ENCODE measurements at places on chromosomes 3 and 15.

DNA sequence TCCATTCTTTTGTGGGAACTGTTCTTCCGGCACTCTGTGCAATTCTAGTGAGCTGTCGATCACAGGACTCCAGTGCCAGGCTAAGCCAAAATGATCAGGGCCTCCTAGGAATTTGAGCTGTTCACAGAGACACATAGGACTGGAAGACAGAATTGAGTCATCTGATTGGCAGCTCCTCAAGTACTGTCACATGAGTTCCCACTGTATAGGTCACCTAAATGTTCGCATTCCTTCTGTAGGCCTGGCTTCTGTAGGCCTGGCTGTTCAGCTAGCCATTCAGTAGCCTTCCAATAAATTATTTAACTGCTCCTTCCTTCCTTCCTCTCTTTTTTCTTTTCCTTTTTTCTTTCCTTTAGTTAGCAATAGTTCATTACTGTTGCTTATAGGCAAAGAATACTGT lies 4.3 kb downstream of the PROS1 start:
- peak; percentile 58 for DNase-seq

DNA sequence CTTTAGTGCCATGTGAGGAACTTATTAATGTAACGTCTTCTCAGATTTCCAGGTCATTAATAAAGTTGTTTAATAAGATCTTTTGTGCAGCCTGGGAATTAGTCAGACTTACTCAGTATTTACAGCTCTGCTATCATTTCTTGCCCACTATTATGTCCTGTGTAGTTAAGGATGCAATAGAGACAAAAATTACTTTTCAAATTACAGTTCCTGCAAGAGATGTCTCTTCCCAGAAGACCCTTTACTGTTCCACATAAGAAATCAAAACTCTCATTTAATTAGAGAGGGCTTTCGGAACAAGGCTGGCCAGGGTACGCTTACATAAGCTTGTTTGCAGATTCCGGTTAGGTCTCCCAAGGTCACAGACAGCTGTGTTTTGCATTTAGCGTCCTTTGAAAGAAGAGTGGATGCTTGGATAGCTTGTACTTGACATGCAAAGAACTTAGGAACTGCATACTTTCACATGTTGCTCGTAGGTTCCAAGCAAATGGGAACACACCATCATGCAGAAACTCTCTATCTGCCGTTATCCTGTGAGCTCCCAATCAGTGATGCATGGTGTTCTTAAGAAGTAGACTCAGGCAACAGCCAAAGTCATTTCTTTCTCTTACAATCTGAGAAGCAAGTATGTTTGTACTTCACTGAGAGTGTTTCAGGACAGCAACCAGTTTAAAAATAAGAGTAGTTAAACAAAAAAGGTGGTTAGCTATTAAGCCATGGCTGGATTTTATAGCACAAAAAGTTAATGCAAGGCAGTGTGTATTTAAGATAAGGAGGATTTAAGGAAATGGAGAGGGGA lies 37.4 kb downstream of the FILIP1L start:
- DNase-seq = no peak

DNA sequence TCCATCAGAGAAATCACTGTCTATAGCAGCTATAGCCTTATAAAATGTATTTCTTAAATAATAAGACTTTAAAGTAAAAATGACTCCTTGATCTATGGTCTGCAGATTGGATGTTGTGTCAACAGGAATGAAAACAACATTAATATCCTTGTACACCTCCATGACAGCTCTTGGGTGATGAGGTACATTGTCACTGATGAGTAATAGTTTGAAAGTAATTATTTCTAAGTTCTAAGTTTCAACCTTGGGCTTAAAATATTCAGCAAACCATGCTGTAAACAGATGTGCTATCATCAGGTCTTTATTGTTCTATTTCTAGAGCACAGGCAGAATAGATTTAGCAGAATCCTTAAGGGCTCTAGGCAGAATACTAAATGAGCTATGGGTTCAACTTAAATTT lies 568.2 kb upstream of the BCHE start:
- no peak for DNase-seq

DNA sequence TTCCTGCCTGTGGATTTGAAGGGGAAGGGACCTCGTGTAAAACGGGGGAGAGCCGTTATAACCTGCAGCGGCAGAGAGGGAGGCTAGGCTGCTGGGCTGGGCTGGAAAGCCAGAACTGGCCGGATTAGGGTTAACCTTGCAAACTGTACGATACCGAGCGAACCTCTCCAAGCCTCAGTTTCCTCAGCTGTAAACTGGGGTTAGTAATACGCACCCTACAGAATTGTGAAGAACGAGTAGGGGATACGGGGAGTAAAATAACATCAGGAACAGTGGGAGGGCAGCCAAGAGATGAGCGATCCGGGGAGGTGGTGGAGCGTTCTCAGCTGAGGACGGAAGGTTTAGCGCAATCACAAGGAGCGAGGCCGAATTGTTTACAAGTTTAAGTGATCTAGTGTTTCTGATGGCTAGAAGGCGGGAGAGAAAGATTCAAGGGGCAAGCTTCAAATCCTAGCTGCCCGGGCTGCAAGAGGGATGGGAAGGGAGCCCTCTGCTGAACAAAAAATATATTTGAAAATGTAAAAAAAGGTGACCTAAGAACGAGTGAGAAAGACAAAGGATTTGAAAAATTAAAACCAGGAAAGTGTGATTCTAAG lies 768 bp upstream of the SEMA5B start:
- DNase-seq = peak; percentile 69

DNA sequence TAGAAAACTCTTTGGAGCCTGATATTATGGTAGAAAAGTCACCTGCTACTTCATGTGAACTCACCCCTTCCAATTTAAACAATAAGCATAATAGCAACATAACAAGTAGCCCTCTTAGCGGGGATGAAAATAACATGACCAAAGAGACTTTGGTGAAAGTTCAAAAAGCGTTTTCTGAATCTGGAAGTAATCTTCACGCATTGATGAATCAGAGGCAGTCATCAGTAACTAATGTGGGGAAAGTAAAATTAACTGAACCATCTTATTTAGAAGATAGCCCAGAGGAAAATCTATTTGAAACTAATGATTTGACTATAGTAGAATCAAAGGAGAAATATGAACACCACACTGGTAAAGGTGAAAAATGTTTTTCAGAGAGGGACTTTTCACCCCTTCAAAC lies 5.1 kb upstream of the SCG5 start:
- DNase-seq = no peak

- no peak for DNase-seq
Observed at GRCh38 chr15:80586161-80586560, 108.9 kb upstream of the ABHD17C start.

DNA sequence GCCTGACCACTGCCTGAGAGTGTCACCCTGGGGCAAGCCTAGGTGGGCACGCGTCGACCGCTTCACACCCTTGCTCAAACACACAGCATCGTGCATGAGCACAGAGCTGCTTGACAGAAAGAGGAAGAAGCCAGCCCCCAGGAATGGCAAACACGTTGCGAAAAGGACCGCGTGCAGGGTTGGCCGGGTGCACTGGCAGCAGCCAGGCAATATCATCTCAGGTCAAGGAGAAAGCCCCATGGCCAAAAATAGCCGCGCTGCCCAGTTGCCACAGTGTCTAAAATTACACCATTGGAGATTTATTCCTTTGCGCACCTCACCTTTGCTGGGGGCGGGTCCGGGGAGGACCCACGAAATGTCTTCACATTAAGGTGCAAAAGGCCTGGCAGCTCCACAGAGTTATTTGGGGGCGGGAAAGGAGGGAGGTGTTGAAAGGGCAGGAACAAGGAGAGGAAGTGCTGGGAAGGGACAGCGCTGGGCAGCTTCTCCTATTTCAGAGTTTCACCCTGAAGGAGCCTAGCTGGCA lies 44.7 kb upstream of the NR2F2 start:
- no peak for DNase-seq

- DNase-seq = no peak
Observed at GRCh38 chr3:31551646-31552045, 18.9 kb downstream of the STT3B start.

DNA sequence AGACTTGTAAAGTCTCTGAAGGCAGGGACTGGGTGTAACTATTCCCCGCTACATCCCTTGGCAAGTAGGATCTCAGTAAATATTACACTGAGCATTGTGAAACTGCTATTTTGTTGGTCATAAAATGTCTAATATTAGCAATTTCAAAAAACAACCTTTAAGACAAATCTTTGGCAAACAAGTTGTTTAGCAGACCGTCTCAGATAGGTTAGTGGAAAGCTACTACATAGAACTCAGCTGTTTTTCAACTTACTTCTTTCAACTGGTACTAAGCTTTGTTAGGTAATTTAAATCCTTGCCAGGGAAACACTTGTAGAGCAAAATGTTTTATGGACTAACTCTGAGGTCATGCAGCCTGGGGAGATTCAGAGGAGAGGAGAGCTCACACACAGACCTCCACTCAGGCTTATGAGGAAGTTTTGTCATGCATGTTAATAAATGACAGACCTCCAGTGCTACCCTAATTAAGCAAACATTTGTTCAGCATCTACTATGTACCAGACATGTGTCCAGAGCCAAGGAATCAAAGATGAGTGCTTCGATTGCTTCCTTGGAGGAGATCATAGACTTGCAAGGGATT lies 61.6 kb upstream of the STAC start:
- DNase-seq = no peak

DNA sequence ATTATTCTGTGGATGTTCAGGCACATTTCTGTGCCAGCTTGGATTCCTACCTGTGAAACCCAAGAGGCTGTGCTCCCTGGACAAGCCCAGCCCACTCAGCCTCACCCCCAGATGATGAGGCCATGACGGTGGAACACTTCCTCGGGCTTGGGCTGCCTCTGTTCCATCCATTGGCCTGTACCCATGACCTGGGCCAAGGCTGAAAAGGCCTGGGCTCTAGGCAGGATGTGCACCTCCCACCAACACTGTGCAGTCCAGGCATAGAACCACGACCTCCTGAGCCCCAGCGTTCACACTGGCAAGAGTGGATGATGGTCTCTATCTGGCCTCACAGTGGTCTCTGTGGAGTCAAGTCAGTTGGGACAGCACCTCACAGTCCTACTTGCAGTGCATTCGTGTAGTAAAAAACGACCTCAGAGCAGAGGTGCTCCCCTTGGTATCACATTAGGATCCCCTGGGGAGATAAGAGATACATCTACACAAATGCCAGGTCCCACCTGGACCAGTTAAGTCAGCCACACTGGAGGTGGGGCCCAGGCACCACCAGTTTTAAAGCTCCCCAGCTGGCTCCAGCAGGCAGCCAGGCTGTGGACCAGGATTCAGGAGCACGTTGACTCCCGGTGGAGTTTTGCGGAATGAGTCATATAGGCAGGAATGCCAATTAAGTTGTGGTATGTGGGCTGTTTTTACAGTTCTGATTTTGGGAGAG lies 39.0 kb upstream of the IGF1R start:
- DNase-seq = peak; percentile 79

DNA sequence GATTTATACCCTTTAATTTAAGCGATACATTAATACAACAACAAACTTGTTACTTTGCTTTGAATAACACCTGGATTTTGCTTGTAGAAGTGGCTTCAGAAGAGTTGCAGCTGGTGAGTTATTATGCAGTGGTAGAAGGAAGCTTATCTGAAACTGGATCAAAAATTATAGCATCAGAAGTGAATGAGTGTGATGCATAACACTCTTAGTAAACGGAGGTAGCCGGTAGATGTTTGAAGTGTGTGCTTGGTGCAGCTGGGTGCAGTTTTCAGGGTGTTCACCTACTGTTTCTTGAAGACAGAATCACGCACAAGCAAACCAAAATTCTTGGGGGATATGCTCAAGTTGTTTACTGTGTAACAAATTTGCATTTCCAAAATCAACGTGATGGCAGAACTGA lies 103.1 kb downstream of the MITF start:
- no peak for DNase-seq

- no peak for DNase-seq
Observed at GRCh38 chr15:63261311-63261710, 16.1 kb upstream of the APH1B start.

DNA sequence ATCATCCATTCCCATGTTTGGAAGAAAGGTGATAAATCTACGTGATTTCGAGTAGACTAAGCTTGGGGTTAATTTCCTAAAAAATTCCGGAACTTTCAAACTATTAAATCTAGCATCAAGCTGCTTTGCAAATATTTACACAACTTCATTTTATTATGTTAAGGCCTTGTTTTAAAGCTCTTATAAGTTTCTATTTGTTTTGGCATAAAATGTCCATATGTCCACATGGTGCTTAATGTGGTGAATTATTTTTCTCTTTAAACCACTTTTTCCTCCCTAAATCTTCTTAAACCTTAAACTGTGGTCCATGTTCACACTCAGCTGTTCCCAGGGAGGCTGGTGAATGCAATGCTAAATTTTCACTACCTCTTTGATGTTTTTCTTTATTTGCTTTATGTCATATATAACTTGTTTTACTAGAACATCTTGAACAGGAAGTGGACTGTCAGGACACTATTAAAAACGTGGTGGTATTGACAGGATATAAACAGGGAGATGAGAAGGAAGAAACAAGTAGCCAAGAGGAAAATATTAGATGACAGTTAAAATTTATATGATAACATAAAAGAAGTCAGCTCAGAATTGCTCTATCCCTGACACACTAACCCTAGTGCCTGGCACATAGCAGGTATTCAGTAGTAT lies 72.5 kb upstream of the AGTR1 start:
- DNase-seq = no peak

DNA sequence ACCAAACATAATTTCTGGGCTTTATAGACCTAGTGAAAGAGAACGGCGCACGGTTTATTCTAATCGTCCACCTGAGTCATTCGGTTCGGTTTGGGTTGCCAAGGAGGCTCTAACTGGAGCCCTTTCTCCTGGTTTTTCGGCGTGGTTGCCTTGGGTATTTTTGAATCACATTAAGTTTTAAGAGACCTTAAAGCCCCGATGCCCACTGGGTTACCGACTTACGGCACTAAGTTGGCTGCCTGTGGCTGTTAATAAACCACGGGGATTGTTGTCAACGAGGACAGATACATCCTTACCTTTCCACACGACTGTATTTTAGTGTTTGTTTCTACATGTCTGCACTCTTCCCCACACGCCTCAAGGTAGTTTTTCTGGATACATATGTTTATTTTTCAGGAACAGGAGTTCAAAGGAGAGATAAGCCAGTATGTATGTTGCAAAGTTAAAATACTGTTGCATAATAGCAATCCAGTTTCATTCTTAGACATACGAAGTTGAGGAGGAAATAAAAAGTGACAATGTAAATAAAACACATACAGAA lies 1.2 kb upstream of the ANP32A start:
- DNase-seq = no peak

DNA sequence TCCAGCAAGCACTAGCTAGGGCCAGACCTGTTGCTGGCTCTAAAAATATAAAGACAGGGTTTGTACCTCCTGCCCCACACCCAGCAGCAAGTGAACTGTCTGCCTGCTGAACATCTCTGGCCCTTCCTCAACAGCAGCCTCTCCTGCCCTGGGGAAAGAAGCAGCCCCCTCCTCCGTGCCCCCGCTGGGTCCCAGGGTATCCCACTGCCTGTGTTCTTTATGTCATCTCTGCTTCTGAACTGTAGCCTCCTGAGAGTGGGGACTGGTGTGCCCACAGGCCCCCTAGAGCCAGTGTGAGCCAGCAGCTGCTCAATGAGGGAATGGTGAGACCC lies 54.5 kb downstream of the ACAD9 start:
- no peak for DNase-seq
